Esophagus muscularis mucosa (tissue), 4 donors: ENCODE measurements at places on chromosomes 7 and 10.

- no peaks in the 10 kb centered on the region for H3K27me3 ChIP-seq
- no peak overlapping the region for H3K27ac ChIP-seq
- no peaks in the 10 kb centered on the region for H3K36me3 ChIP-seq
- H3K4me1 ChIP-seq = no peaks in the 10 kb centered on the region
- H3K4me3 ChIP-seq = no peak overlapping the region
- peak; percentile 72 for DNase-seq
Measured at GRCh38 chr10:44422570-44423101, 37.7 kb upstream of the CXCL12 start.

- H3K27ac ChIP-seq = no peak overlapping the region
- no peak overlapping the region for H3K4me3 ChIP-seq
- H3K27me3 ChIP-seq = no peaks in the 10 kb centered on the region
- no peaks in the 10 kb centered on the region for H3K36me3 ChIP-seq
Measured at GRCh38 chr7:152959610-152960009, 200.1 kb downstream of the ACTR3B start.

GRCh38 chr10:92267343-92267742 is 23.5 kb downstream of the CPEB3 start:
- no peaks in the 10 kb centered on the region for H3K27me3 ChIP-seq
- peaks cover 23% of the 10 kb centered on the region for H3K4me1 ChIP-seq
- H3K36me3 ChIP-seq = no peaks in the 10 kb centered on the region

- no peak for DNase-seq
- no peak overlapping the region for H3K27ac ChIP-seq
- H3K4me3 ChIP-seq = no peak overlapping the region
- H3K4me1 ChIP-seq = no peaks in the 10 kb centered on the region
Measured at GRCh38 chr7:89887489-89887888, 266.8 kb upstream of the STEAP1 start.

DNA sequence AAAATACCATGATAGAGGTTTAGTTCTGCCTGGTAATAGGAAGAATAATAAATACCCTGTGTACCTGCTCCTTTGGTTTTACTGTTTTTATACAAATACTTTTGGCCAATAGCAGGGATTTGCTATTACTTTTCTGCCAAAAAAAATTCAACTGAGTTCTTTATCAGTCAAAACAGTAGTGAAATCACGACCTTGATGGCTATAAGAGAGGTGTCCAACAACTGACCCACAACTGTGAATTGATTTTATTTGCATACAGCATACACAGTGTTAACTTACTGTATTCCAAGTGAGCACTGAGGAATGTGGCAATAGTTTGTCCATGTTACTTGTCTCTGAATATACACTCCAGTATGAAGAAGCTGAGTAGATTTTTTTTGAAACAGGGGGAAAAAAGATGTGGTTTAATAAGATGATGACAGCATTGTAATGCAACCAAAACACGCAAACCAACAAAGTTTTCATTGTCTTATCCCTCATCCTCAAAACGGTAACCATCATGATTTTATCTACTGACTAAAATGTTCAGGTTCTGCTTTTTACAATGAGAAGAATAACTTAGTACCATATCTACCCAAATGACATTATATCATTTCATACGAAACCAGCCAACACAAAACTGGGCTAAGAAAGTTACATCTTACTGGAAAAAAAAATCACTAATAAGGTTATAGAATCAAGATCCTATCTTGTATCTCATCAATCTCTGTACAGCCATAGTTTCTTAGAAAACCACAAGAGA is 63.3 kb downstream of the GSAP start:
- peaks cover 46% of the 10 kb centered on the region for H3K4me1 ChIP-seq
- no peaks in the 10 kb centered on the region for H3K36me3 ChIP-seq
- no peak overlapping the region for H3K4me3 ChIP-seq
- H3K27me3 ChIP-seq = no peaks in the 10 kb centered on the region
- peak overlapping the region; percentile 48 for H3K27ac ChIP-seq

- H3K27ac ChIP-seq = no peak overlapping the region
- peaks cover 15% of the 10 kb centered on the region for H3K4me1 ChIP-seq
- no peaks in the 10 kb centered on the region for H3K27me3 ChIP-seq
- no peak for DNase-seq
- no peaks in the 10 kb centered on the region for H3K36me3 ChIP-seq
- no peak overlapping the region for H3K4me3 ChIP-seq
Measured at GRCh38 chr7:86969865-86970264, 89.6 kb downstream of the ELAPOR2 start.

DNA sequence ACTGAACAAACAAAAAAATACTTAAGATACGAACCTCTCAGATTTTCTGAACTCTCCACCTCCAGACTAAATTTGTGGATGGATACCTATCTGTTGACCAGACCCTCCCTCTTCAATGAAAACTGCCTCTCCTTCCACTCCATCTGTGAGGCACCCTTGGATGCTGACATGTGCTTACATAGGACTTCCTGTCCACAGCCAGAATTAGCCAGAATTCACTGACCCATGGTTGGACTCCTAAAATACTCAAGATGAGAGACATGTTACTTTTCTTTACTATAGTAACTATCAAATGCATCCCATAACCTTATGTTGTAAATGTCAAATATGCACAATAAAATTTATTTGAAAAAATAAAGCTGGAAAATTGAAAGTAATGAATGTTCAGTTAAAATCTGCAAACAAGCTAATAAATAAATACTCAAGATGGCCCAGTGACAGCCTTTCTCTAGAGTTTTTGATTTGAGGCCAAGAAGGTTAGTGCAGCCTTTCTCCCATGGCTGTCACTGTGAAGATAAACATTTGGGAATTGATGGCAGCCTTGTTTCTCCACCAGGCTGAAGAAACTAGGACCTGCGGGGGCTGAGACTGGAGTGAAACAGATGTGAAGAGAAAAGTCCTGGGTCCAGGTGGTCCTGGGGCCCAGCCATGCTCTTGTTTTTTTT is 287.0 kb downstream of the ZEB1 start:
- peak; percentile 50 for DNase-seq
- H3K4me3 ChIP-seq = no peak overlapping the region
- peaks cover 34% of the 10 kb centered on the region for H3K4me1 ChIP-seq
- H3K27ac ChIP-seq = no peak overlapping the region
- H3K36me3 ChIP-seq = no peaks in the 10 kb centered on the region
- H3K27me3 ChIP-seq = no peaks in the 10 kb centered on the region

- H3K36me3 ChIP-seq = peaks cover 7% of the 10 kb centered on the region
- peaks cover 64% of the 10 kb centered on the region for H3K4me1 ChIP-seq
- H3K27ac ChIP-seq = peak overlapping the region; percentile 81
- no peaks in the 10 kb centered on the region for H3K27me3 ChIP-seq
Measured at GRCh38 chr10:33272635-33273034, 61.8 kb downstream of the NRP1 start.

DNA sequence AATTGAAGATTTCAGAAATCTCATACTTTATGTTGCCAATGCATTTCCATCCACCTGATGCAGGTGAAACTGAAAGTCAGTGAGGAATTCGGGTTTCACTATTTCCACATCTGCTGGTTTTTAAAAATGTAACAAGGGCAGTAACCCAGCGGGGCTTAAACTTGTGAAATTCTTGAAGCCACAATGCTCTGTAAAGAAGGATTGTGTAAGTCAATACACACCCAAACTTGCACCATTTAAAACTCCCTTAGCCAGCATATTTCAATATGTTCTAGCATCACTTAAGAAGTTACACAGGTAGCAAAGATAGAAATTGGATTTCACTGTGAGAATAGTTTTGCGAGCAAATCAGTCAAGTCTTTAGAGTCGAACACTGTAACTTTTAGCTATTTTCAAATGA is 386.1 kb downstream of the PLXDC2 start:
- H3K4me3 ChIP-seq = no peak overlapping the region
- no peaks in the 10 kb centered on the region for H3K27me3 ChIP-seq
- H3K4me1 ChIP-seq = no peaks in the 10 kb centered on the region

DNA sequence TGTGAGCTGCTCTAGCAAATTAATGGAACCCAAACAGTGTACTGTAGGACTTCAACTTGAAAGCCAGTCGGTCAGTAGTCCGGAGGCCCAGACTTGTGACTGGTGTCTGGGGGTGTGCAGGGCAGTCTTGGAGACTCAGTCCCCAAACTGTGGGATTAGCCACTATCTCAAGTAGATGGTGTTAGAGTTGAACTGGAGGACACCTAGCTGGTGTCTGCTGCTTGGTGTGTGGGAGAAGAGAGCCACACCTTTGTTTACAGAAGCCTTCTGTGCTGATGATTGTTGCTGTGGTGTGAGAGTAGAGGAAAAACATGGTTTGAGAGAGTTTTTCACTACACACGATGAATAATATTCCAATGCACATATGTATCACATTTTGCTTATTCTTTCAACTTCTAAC is 47.4 kb downstream of the CUL2 start:
- no peaks in the 10 kb centered on the region for H3K27me3 ChIP-seq
- H3K4me3 ChIP-seq = no peak overlapping the region
- DNase-seq = no peak
- peaks cover 5% of the 10 kb centered on the region for H3K36me3 ChIP-seq
- H3K4me1 ChIP-seq = no peaks in the 10 kb centered on the region
- H3K27ac ChIP-seq = no peak overlapping the region

- H3K4me1 ChIP-seq = peaks cover 57% of the 10 kb centered on the region
- no peaks in the 10 kb centered on the region for H3K36me3 ChIP-seq
- H3K27ac ChIP-seq = peak overlapping the region; percentile 99
- peak; percentile 96 for DNase-seq
- H3K4me3 ChIP-seq = peak overlapping the region; percentile 91
Measured at GRCh38 chr10:30433306-30433729, 666 bp upstream of the MAP3K8 start.

- H3K4me3 ChIP-seq = peak overlapping the region; percentile 90
- H3K4me1 ChIP-seq = peaks cover 56% of the 10 kb centered on the region
- peak; percentile 93 for DNase-seq
- H3K36me3 ChIP-seq = no peaks in the 10 kb centered on the region
- H3K27ac ChIP-seq = peak overlapping the region; percentile 98
Measured at GRCh38 chr10:119079599-119080520, 757 bp downstream of the EIF3A start.

DNA sequence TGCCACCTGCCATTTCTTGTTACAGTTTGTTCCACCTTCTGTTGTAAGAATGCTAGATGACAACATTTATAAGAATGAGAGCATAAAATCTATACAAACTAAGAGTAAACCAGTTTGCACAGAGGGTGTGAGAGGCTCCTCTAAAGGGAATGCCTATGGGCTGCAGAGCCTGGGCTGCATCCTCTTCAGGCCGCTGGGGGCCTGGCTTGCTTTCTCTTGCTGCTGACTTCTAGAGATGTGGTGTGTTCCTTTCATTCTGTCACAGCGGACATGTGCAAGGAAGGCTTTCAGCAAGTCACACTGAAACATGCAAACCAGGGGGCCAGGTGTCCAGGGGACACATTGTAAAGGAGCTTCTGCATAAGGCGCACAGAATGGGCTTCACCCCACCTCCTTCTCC is 7.1 kb upstream of the ATP6V1F start:
- peaks cover 22% of the 10 kb centered on the region for H3K4me1 ChIP-seq
- H3K36me3 ChIP-seq = peaks cover 63% of the 10 kb centered on the region
- no peaks in the 10 kb centered on the region for H3K27me3 ChIP-seq
- DNase-seq = no peak
- H3K4me3 ChIP-seq = no peak overlapping the region

- peak overlapping the region; percentile 81 for H3K27ac ChIP-seq
- H3K4me3 ChIP-seq = peak overlapping the region; percentile 57
Measured at GRCh38 chr7:99393355-99394187, 14.8 kb downstream of the PDAP1 start.

DNA sequence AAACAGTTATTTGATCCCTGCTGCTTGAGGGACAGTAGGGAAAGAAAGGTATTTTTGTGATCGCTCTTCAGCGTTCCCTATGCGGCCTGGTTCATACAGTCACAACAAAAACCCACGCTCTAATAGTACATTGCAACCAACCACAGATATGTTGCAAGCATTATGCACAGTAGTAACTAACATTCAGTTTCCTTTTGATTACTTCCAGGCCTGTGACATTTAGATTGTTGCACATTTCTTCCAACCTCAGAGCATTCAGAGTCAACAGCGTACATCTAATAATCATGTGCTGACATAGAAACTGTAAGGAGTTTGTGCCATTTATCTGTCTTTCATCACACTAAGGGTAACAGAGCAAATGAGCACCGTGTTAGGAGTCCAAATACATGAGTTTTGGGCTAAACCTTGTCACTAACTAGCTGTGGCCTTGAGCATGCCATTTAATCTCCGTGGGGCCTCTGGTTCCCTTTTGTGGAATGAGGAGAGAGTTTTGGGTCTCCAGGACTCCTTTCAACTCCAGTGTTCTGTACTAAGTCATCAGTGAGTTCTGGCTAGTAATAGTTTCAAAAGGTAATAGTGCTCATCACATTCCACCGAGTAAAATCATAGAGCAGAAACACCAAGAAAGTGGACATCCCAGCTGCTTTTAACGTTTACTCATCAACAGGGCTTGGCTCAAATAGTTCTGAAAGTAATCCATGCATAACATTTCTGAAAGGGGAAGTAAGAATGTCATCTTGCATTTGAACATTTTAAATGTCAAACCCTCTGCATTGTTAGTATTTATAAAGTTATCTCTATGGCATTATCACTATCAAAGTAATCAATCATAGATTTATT is 99.0 kb upstream of the FZD1 start:
- H3K36me3 ChIP-seq = no peaks in the 10 kb centered on the region
- H3K27ac ChIP-seq = no peak overlapping the region
- H3K4me3 ChIP-seq = no peak overlapping the region

DNA sequence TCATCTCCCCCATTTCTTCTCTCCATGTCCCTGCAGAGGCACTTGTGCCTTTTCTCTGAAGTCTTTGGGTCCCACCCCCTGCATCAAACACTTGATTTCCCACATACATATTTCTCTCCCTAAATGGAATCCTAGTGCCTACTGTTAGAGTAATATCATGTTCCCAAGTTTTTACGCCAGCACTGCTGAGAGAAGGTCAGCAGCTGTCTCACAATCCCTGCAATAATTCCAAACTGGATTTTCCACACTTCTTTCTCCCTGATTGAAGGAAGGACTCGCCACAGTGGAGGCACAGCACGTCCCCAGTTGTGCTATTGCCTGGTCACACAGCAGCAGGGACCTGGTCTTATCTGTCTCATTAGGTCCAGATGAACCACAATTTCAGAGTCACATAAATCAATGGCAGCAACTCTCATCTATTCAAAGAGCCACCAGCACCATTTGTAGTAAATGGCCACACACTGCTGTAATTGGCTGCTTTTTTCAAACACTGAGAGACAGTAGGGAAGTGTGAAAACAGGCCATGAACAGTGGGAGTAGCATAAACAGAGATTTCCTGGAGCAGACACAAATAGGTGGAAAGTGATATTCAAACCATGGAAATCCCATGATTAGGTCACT is 605.5 kb downstream of the XPNPEP1 start:
- H3K4me3 ChIP-seq = no peak overlapping the region
- no peak overlapping the region for H3K27ac ChIP-seq
- no peaks in the 10 kb centered on the region for H3K36me3 ChIP-seq
- no peaks in the 10 kb centered on the region for H3K27me3 ChIP-seq
- DNase-seq = no peak

- DNase-seq = no peak
- H3K36me3 ChIP-seq = peaks cover 30% of the 10 kb centered on the region
- peak overlapping the region; percentile 98 for H3K4me3 ChIP-seq
- H3K4me1 ChIP-seq = peaks cover 27% of the 10 kb centered on the region
Measured at GRCh38 chr7:44201813-44202212, 1.0 kb downstream of the YKT6 start.

- H3K27ac ChIP-seq = no peak overlapping the region
- H3K27me3 ChIP-seq = no peaks in the 10 kb centered on the region
- H3K4me3 ChIP-seq = no peak overlapping the region
- peaks cover 6% of the 10 kb centered on the region for H3K4me1 ChIP-seq
- no peaks in the 10 kb centered on the region for H3K36me3 ChIP-seq
Measured at GRCh38 chr10:74643596-74643975, 182.8 kb upstream of the KAT6B start.
